ENCODE measurements at places on chromosomes 2 and 18.

GRCh38 chr2:56132138-56132537 lies 51.7 kb upstream of the CCDC85A start:
- no peak for DNase-seq

DNA sequence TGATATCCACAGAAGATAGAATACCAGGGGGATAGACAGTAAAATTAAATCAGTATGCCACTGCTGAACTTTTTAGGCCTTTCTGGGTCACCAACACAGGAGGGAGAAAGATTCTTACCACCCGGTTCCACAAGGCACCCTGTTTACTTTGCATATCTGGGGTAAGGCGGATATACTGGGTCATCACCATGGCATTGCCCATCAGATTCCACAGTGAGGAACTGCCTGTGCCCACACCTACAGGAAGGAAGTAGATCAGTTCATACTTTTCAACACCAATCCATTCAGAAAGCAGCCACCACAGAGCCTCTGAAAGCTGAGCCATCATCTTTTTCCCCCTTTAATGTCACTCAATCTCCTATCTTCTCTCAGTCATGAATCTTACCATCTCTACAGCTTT lies 2.0 kb downstream of the LMAN2L start:
- no peak for DNase-seq

DNA sequence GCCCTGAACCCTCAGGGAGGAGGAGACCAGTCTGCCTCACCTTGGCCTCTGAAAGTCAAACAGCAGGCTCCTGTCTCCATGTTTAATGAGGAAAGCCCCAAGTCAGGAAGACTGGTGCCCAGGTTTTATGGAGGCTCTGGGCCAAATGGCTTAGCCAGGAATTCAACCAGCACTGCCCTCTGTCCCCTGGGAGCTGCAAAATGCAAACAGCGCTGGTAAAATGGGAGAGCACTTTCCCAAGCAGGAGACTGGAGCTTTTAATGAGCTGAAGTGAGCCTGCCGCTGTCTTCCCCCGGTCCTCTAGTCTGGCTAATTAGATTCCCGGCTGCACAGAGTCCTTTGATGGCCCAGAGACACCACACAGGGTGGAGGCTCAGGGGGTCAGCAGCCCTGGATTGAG lies 276.0 kb upstream of the TRIB2 start:
- DNase-seq = no peak

- peak; percentile 26 for DNase-seq
These were observed 30.1 kb downstream of the FHOD3 start for GRCh38 chr18:36327352-36328316.

GRCh38 chr2:125643585-125643984 lies 1012.4 kb upstream of the GYPC start:
- DNase-seq = no peak

DNA sequence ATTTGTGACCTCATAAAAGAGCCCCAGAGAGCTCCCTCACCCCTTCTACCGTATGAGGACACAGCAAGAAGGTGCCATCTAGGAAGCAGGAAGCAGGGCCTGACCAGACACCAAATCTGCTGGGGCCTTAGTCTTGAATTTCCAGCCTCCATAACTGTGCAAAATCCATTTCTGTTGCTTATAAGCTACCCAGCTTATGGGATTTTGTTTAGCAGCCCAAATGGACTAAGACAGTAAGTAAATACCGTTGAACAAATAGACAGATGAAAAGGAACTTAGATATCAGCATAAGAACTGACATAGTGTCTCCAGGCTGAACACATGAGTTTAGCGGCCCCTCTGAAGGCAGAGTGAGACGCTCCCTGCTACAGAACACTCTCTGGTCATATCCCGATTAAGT lies 130.9 kb downstream of the UXS1 start:
- no peak for DNase-seq

- no peak for DNase-seq
These were observed 162.2 kb downstream of the PKP4 start for GRCh38 chr2:158618891-158619490.

DNA sequence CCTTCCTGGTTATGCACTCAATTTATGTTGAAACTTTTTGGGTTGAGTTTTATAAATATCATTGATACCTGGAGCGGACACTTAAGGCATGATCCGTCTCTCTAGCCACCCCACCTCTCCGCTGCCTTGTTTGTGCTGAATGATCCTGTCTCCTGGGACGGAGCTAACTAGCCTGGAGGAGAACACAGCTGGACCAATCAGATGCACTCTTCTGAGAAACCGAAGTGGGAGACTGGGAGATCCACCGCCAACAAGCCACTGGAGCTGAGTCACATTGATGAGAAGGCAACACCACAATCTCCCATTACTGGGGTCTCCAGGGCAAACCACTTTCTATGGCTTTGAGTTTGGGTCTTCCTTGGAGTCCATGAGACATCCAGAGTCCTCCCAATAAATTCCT lies 29.3 kb downstream of the CYP26B1 start:
- no peak for DNase-seq

DNA sequence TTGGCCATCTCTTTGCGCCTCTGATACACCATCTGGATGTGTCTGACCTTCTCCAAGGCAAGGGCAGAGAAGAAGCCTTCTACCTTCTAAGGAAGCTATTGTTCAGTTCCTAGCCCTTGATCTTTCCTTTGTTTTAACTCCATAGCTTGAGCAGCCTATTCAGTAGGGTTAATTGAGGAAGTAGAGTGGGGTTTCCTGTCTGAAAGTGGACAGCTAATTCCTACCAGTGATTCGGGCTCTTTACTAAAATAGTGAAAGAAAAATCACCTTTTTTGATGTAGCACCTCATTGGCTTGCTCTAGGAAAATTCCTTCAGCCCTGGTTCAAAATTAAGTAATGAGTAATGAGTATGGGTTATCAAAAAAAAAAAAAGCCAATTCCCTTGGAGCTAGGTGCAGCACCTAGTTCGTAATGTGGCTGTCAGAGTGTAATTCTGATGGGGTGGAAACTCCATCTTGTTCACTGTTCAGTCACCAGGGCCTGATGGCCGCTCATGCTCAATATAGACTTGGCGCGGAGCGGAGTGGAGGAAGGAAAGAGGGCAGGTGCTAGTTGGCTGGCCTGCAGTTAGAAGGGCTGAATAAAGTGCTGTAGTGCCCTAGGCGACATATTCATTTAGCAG lies 2.9 kb upstream of the MGAT5 start:
- no peak for DNase-seq

DNA sequence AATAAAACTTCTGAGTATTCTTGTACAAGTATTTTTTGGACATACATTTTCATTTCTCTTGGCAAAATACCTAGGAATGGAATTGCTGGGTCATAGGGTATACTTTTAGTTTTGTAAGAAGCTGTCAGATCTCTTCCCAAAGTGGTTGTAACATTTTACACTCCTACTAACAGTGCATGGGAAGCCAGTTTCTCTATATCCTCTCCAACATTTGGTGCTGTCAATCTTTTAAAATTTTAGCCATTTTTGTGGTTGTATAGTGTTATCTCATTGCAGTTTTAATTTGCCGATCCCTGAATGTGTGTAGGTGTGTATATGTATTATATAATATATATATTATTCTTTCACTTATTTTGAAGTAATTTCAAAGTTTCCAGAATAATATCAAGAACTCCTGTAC lies 63.1 kb upstream of the TMEM178A start:
- DNase-seq = no peak

DNA sequence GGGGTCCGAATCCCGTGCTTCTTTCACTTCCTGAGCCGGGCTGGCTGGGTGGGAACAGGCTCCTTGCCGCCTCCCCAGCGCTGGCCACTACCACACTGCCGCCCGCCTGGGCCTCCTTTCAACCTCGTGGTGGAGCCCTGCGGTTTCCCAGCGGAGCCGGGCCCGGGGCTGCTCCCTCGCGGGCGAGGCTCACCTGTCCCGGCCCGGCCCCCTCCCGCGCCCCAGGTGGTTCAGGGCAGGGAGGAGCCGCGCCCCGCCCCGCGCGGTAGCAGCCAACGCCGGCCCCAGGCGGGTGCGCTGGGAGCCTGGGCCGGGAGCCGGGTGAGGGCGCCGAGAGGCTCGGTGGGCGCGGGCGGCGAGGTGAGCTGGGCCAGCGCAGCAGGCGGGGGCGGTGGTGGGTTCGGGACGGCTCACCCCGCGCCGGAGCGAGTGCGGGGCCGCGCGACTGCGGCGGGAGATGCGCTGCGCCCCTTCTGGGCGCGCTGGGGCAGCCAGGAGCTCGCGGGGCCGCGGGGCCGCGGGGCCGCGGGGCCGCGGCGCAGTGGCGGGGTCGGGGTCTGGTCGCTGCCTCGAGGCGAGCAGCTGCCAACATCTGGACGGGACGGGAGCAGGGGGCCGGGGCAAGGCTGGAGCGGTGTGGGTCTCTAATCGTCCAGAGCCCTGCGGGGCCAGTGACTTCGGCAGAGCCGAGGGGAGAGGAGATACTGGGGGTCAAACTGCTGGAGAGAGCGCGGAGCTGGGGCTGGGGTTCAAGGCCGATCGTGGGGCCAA lies at the start of gene LYPD6B:
LYPD6B (plus strand) TSS at position 258 of the 771 bp plus-strand sequence. CDS start 92,250 bp downstream, outside the sequence.
- DNase-seq = no peak

- no peak for DNase-seq
These were observed 33.7 kb downstream of the MREG start for GRCh38 chr2:215979620-215980019.

- no peak for DNase-seq
These were observed 83.2 kb upstream of the SPATS2L start for GRCh38 chr2:200223205-200223784.

GRCh38 chr2:168928113-168928831 lies 27.2 kb downstream of the G6PC2 start:
- no peak for DNase-seq

Measured in coronary artery (tissue), 2 donors.